Effector CD4-positive, alpha-beta T cell (primary cell): ENCODE measurements at places on chromosomes 2 and 18.

- DNase-seq = no peak
Measured at GRCh38 chr18:63829886-63830285, 54.7 kb downstream of the SERPINB7 start.

- no peak for DNase-seq
Measured at GRCh38 chr2:171185941-171186340, 25.2 kb upstream of the TLK1 start.

- DNase-seq = no peak
Measured at GRCh38 chr2:233336541-233336940, 17.8 kb upstream of the DGKD start.

- DNase-seq = no peak
Measured at GRCh38 chr2:38723173-38723572, 28.0 kb downstream of the SRSF7 start.

DNA sequence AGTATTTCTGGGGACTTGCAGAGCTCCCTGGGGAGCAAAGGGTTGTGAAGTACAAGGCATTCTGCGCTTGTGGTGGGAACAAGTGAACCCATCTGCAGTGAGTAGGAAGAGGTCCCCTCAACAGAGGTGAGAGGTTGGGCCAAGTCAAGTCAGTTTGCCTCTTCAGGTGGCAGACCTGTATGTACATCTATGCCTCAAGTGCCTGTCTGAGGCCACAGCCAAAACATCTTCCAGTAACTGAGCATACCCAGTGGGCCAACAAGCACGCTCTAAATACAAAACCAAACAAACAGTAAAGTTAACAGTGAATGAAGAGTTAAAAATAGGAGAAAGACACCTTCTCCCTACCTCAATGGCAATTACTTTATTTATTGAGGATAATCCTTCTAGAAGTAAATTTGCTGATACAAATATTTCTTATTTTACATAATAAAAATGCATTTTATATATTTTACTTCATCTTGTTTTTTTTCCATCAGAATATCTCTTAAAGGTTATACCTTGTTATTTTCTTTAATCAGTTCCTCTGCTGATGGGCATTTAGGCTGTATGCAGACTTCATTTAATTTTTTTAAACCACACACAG, 2.5 kb downstream of the GYPC start:
- no peak for DNase-seq

DNA sequence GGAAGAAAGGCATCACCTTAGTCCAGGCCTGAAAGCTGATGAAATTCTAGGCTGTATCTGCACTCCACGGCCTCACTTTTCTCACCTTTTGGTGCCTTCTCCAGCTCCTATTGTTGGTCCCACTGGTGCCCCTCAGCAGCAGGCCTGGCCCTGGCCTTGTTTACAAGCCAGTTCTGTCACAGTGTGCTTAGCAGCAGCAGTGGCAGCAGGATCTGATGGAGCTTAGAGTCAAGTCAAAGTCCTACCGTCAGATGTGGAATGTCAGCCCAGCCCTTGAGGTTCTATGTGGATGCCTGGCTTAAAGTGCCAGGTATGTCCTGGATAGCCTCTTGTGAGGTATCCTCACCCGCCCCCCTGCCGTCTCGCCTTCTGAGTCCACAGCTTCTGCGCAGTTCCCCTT, 281.3 kb downstream of the SUCLG1 start:
- DNase-seq = no peak

DNA sequence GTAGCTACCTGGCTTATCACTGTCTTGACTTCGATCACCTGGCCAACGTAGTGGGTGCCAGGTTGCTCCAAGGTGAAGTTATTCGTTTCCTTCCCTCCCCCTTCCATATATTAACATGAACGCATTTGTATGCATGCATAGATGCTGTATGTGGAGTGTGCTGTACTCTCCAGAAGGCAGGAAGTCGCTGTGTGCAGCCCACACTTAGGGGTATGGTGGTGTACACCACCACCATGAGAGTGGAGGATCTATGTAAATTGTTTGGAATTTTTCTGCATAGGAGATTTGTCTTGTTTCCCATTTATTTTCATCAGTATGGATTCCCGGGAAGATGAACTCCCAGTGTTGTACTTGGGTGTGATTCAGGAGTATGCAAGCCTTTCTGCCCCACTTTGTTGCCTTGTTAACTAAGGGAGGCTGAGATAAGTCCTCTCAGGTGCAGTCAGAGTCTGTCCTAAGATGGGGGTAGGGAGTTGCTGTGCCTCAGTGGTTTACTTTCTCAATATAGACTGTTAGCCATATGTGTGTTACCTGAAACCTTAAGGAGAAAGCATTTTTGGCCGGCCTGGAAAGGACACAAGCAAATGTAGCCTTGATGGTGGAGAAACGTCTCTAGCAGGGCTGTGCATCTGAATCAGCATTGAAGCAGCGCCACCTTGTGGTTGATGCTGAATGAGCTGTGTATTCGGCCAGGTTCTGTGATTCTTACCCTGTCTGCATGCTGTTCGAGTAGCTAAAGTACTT, 149.8 kb downstream of the TANC1 start:
- DNase-seq = peak; percentile 63

- DNase-seq = no peak
Measured at GRCh38 chr2:236338495-236339184, 74.4 kb upstream of the ASB18 start.

DNA sequence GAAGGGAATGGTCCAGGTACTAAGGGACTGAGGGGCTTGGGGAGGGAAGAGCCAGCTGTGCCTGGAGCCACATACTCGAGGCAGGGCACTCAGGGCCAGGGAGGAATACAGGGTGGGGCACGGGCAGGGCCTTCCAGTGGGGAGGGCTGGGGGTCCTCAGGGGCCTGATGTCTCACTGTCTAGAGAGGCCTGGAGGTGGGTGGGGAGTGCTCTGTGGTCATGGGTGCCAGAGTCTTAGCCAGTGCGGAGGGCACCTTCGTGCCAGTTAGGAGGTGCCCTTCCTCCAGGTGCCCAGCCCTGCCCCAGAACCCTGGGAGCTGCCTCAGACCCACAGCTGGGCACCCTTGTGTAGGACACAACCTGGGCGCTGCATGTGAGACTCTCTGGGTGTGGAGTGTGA, 81.2 kb downstream of the SMAD7 start:
- no peak for DNase-seq

DNA sequence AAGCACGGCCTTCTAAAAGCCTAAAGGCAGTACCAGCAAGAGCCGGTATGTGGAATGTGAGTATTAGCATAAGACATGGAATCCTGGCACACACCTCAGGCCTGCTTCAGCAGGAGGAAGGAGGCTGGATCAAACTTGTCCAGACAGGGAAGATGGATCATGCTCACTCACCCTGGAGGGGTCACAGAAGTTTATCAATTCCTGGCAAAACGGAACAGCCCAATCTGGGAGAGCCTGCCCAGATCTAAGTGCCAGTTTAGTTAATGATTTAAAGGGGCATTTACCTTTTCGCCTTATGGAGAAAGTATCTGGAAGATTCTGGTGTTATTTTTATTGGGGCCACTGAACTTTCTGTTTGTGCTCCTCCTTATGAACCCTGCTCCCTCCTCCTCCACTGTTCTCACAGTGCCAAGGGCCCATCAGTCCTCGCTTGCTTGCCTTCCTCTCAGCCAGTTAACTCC, 58.3 kb upstream of the NFE2L2 start:
- DNase-seq = no peak

DNA sequence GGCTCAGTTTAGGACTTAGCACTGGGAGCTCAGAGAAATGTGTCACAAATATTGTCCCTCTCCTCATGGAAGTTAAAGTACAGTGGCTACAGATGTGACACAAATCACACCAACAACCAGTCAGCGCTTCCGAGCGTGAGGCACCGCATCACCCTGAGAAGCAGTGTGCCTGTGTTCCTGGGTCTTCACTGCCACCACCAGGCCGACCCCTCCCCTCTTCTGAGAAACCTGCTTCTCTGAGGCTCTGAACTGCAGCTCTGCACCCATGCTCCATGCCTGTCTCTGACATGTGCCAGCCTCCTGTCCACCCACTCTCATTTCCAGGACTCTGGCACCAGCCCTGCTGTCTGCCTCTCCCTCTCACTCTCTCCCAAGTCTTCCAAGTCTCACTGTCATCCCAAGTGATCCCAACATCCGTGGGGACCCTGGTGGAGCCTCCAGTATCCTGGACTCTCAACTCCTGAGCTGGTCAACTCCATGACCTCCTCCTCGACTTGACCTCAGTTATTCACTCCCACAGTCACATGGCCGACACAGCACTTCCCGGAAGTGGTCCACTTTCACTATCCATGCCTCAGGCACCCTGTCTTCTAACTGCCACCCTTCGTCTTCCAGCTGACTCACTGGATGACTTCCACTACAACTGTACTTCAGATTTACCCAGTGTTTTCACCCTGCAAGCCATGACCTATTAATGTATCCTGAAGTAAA, 73.5 kb downstream of the FBXO15 start:
- DNase-seq = no peak

DNA sequence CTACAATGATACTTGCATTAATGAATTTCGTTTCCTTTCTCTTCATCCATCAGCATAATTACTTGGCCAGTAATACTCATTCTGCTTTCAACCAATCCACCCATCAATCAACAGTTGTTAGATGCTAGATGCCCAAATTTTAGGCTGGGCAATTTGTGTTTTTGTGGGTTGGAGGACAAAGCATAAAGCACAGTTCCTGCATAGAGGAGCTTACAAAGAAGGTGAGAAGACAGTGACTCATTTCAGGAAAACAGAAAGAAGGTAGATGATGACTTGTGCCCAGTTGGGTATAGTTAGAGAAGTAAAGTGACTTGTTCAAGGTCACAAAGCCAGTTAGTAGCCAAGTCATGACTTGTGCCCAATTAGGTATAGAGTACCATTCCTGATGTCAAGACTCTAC, 1186.8 kb upstream of the CELF4 start:
- no peak for DNase-seq

- no peak for DNase-seq
Measured at GRCh38 chr18:35337286-35337685, 6.9 kb downstream of the ZNF24 start.

GRCh38 chr2:40178971-40179370, 272.9 kb downstream of the SLC8A1 start:
- DNase-seq = no peak

DNA sequence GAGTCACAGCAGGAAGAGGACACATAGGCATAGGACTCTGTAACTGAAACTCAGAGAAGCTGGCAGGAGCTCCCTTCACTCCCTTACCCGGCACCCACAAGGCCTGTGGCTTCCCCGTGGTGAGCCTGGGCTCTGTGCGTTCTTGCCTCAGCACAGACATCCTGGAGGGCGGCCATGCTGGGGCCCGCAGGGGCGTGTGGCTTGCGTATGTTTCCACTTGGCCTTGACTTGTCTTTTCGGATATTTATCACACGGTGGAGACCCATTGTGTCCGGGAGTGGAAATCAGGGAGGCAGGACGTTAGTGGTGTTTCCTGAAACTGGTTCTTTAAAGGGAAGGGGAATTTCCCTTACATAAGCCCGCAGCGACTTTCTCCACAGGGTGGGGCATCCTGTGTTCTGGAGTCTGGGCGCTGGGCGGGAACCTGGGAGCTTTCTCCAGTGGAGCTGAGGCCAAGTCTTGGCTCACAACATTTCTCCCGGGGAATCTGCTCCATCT, 49.9 kb upstream of the EML6 start:
- no peak for DNase-seq

DNA sequence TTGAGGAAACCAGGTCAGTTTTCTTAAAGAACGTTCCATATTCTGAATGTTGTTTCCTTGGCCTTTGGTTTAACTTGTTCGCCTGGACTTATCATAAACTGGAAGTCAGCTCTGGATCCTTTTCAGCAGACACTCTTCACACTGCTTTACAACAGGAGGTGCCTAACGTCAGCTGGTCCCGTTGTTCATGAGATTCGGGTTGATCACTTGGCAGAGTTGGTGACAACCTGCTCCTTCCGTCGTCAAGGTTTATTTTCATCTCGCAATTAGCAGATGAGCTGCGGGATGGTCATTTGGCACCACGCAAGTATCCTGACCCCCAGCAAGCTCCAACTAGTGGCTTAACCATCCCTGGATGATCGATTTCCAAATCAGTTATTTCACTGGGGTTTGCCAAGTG, 23.0 kb upstream of the BIN1 start:
- DNase-seq = no peak

DNA sequence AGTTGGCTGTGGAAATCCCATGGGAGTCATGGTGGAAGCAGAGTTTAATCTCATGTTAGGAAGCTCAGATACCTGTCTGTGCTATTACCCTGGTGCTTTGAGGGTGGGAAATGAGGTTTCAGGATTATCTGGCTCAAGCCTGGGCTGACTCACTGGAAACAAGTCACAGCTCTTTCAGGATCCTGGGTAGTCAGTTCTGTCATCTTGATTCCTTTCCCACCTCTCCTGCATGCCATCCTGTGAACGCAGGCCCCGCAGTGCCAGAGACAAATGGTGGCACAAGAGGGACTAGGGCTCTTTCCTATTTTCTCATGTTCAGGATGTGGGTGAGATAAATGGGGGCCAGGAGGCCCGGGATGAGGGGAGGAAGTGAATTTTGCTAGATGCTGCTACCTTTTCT, 3.7 kb upstream of the FAM136A start:
- no peak for DNase-seq

DNA sequence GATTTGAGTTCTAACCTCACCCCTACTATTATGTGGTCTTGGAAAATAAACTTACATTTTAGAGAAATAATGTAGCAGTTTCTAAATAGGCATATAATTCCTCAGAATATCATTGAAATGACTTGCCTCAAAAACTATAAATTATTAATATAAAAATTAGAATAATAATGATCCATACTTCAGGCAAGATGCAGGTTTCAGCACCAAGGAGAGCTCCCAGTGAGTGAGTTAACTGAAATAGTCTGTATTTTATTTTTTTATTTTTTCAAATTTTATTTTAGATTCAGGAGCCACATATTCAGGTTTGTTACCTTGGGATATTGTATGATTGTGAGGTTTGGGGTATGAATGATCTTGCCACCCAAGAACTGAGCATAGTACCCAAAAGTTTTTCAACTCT, 472.2 kb upstream of the DCC start:
- DNase-seq = no peak

DNA sequence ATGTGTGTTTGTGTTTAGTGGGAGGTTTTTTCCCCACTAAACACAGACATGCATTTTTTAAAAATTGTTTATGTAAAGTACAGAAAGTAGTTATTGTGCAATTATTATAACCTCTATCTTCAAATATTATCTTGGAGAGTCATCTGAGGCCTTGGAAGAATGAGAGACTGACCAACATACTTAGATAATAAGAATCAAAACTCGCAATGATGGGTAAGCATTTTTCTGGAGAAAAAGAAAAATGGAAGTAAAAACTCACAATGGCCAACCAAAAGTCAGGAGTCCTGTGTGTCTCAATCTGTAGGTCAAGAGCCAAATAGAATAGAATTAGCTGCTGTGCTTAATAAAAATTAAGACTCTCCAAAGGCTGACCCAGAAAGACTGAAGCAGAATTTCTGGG, 43.0 kb downstream of the MEMO1 start:
- DNase-seq = no peak

- no peak for DNase-seq
Measured at GRCh38 chr18:40250236-40250635, 1704.8 kb upstream of the PIK3C3 start.

- no peak for DNase-seq
Measured at GRCh38 chr18:68436485-68436884, 278.4 kb downstream of the TMX3 start.

DNA sequence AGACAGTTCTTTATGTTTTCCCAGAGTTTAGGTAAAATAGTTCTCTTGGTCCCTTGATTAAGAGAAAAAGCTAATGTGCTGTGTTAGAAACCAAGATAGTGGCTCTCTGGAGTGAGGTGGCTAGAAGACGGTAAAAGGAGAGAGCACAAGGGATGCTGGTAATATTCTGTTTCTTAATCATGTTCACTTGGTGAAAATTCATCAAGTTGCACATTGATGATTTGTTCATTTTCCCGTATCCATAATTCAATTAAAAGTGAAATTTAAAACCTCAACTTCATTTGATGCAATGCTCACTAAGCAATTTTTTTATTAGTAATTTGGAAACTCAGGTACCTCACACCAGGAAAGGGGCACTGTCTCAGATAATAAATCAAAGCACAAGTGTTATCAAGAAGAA, 113.8 kb downstream of the NBAS start:
- no peak for DNase-seq
